SJSA1 (cell line): ENCODE measurements at places on chromosomes 6 and 20. TPM values are rescaled to one million over a fixed set of nuclear protein-coding genes. Genes with fewer than 3 reads are reported as not detected.

DNA sequence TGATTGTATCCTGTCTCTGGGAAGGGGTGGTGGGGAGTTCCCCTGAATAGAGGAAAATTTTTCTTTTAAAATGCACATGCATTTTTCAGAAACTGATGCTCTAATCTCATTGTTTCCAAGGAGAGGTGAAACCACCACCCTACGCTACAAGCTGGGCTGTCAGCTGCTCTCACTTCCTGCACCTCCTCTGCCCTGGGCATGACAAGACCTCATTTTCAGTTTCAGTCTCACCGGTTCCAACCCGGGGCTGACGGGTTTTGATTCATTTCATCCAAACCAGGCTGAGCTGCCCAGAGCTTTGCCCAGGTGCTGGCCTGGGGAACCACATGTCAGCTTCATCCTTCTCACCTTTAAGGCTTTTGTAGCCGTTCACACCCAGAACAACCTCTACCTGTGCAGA, 99.7 kb downstream of the EYA2 start:
- DNase-seq: no peak

- no peak for DNase-seq
These were observed 10.1 kb downstream of the ALDH5A1 start for GRCh38 chr6:24504649-24505586.

- no peak for DNase-seq
These were observed 119.7 kb upstream of the NXT1 start for GRCh38 chr20:23230766-23231385.

GRCh38 chr6:133340557-133340956, 99.4 kb downstream of the EYA4 start:
- DNase-seq: no peak

- DNase-seq: no peak
These were observed 136.3 kb downstream of the LY86 start for GRCh38 chr6:6724539-6725467.

The FAM50B gene
- total RNA-seq: 0.25 and 0.58 TPM in 2 replicates

The SLC13A3 gene
- not detected in 2 replicates for total RNA-seq

The EDN3 gene
- not detected in 2 replicates for total RNA-seq
